ENCODE measurements at places on chromosomes 4 and X.

DNA sequence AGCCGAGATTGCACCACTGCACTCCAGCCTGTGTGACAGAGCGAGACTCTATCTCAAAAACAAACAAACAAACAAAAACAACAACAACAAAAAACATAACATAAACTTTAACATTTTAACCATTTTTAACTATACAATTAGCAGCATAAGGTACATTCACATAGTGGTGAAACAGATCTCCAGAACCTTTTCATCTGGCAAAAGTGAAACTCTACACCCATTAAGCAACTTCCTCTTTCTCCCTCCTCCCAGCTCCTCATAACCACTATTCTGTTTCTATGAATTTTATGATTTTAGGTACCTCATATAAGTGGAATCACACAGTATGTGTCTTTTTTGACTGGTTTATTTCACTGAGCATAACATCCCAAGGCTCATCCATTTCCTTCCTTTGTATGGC lies 103.6 kb downstream of the FAM13A start:
- no peak for DNase-seq
- peak overlapping the region; percentile 55 for H3K4me3 ChIP-seq
- H3K36me3 ChIP-seq = no peaks in the 10 kb centered on the region
- H3K27ac ChIP-seq = peak overlapping the region; percentile 34
- H3K27me3 ChIP-seq = no peaks in the 10 kb centered on the region

GRCh38 chr4:1027915-1028238 lies 16.5 kb downstream of the FGFRL1 start:
- no peaks in the 10 kb centered on the region for H3K27me3 ChIP-seq
- H3K36me3 ChIP-seq = peaks cover 8% of the 10 kb centered on the region
- DNase-seq = no peak
- no peak overlapping the region for H3K4me3 ChIP-seq

DNA sequence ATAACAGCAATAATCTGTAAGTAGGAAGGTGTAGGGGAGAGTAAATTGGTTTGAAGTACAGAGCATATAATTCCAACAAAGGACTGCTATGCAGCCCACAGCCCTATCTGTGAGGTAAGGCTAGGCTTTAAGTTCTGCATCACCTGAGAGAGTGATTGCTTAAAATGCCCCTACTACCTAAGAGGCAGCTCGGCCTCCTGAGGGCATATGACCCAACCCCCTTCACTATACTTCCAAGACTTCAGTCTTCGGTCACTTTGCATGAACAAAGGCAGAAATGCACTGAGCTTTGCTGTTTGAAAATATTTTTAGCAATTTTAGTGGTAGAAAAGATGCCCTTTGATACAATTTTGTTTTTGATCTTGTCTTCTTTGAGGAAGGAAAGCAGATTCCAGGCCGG lies 4.9 kb upstream of the DDX3X start:
- no peak for DNase-seq
- peaks cover 15% of the 10 kb centered on the region for H3K4me1 ChIP-seq
- H3K27me3 ChIP-seq = peaks cover 2% of the 10 kb centered on the region
- H3K27ac ChIP-seq = no peak overlapping the region
- no peak overlapping the region for H3K4me3 ChIP-seq

- peaks cover 29% of the 10 kb centered on the region for H3K36me3 ChIP-seq
- no peak for DNase-seq
- H3K27ac ChIP-seq = no peak overlapping the region
- peaks cover 36% of the 10 kb centered on the region for H3K4me1 ChIP-seq
- H3K27me3 ChIP-seq = no peaks in the 10 kb centered on the region
Measured at GRCh38 chr4:102554992-102555391, 53.8 kb downstream of the NFKB1 start.

GRCh38 chr4:1466034-1466862 lies 60.0 kb upstream of the NKX1-1 start:
- H3K4me3 ChIP-seq = no peak overlapping the region
- no peak overlapping the region for H3K27ac ChIP-seq
- DNase-seq = no peak
- no peaks in the 10 kb centered on the region for H3K4me1 ChIP-seq
- H3K36me3 ChIP-seq = no peaks in the 10 kb centered on the region

DNA sequence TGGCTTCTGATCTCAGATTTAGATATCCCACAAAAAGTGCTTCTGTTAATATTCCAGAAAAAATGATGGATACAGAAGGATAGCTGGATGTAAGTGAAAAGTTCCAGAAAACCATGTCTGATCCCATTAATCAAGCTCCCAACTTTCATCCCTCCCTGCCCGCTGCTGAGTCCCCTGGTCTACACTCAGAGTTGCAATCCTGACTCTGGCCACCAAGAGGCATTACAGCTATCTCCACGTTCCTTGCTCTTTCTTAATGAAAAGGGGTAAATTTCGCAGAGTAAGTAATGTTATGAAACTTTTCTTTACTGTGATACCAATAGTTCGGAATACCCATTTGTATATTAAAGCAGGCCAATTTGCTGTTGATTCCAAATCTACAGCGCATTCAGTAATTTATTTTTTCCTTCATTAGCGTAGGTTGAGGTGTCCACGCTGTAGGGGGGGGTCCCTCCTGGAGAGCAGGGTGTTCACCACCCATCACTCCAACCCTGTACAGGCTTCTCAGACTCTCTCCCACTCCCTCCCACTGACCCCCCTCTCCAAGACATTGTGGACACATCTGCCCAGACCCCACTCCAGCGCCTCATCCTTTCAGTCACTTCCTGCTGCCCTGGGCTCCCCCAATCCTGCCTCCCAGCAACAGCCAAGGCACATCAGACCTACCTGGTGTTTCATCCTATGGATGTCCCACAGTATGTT lies 55.1 kb downstream of the RAB40A start:
- H3K27ac ChIP-seq = peak overlapping the region; percentile 5
- H3K4me1 ChIP-seq = peaks cover 12% of the 10 kb centered on the region
- H3K4me3 ChIP-seq = peak overlapping the region; percentile 93
- H3K27me3 ChIP-seq = peaks cover 2% of the 10 kb centered on the region
- peak; percentile 3 for DNase-seq

GRCh38 chrX:136159611-136160025 lies 12.3 kb downstream of the FHL1 start:
- no peaks in the 10 kb centered on the region for H3K36me3 ChIP-seq
- no peaks in the 10 kb centered on the region for H3K27me3 ChIP-seq
- DNase-seq = no peak
- H3K27ac ChIP-seq = no peak overlapping the region
- H3K4me1 ChIP-seq = peaks cover 16% of the 10 kb centered on the region

- no peak overlapping the region for H3K4me3 ChIP-seq
- DNase-seq = no peak
Measured at GRCh38 chr4:9867751-9868425, 86.5 kb downstream of the DRD5 start.

DNA sequence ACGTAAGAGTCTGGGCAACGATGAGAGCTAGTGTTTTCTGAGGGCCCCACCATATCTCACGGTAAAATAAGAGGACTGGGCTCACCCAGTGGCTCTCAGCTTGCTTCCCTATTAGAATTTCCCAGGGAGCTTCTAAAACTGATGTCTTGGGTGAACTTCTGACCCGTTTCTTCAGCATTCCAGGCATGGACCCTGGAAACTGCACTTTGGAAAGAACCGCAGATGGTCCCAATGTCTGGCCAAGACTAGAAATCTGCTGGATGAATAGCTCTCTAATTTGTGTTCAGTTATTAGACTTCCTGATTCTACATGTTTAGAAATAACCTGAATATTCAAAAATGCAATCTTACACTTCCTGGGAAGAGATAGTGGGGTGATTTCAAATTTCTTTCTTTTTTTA lies 127.8 kb downstream of the ANOS1 start:
- no peaks in the 10 kb centered on the region for H3K27me3 ChIP-seq
- no peaks in the 10 kb centered on the region for H3K4me1 ChIP-seq
- H3K36me3 ChIP-seq = no peaks in the 10 kb centered on the region
- DNase-seq = no peak
- no peak overlapping the region for H3K27ac ChIP-seq

- H3K36me3 ChIP-seq = no peaks in the 10 kb centered on the region
- no peaks in the 10 kb centered on the region for H3K4me1 ChIP-seq
- no peaks in the 10 kb centered on the region for H3K27me3 ChIP-seq
- no peak for DNase-seq
- no peak overlapping the region for H3K4me3 ChIP-seq
Measured at GRCh38 chr4:170497689-170498088, 407.9 kb upstream of the AADAT start.

DNA sequence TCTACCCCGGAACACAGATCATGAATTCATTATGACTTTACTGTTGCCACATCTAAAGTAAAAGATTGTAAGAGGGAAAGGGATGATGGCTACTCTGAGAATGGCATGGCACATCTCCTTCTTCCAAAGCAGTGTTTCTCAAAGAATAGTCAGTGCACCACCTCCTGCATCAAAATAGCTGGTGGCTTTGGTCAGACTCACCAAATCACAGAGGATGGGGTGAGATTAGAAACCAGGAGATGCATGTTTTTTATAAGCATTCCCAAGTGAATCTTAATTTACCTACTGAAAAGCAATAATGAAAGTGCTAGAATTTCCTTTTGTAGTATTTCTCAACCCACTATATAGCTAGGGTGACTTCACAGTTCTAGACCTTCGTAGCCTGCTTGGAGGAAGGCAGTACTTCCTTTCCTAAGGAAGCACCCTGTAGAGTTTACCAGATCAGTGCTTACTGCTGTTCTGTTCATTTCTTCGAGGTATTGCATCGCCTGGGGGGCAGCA lies 340.8 kb upstream of the KLF3 start:
- H3K4me3 ChIP-seq = no peak overlapping the region
- peaks cover 1% of the 10 kb centered on the region for H3K36me3 ChIP-seq
- H3K27ac ChIP-seq = no peak overlapping the region
- DNase-seq = no peak
- peaks cover 14% of the 10 kb centered on the region for H3K27me3 ChIP-seq
- peaks cover 19% of the 10 kb centered on the region for H3K4me1 ChIP-seq

- H3K4me3 ChIP-seq = peak overlapping the region; percentile 83
- H3K27me3 ChIP-seq = peaks cover 47% of the 10 kb centered on the region
- DNase-seq = peak; percentile 34
- H3K27ac ChIP-seq = no peak overlapping the region
- peaks cover 18% of the 10 kb centered on the region for H3K4me1 ChIP-seq
- H3K36me3 ChIP-seq = no peaks in the 10 kb centered on the region
Measured at GRCh38 chr4:47836641-47837093, 1.2 kb downstream of the CORIN start.

DNA sequence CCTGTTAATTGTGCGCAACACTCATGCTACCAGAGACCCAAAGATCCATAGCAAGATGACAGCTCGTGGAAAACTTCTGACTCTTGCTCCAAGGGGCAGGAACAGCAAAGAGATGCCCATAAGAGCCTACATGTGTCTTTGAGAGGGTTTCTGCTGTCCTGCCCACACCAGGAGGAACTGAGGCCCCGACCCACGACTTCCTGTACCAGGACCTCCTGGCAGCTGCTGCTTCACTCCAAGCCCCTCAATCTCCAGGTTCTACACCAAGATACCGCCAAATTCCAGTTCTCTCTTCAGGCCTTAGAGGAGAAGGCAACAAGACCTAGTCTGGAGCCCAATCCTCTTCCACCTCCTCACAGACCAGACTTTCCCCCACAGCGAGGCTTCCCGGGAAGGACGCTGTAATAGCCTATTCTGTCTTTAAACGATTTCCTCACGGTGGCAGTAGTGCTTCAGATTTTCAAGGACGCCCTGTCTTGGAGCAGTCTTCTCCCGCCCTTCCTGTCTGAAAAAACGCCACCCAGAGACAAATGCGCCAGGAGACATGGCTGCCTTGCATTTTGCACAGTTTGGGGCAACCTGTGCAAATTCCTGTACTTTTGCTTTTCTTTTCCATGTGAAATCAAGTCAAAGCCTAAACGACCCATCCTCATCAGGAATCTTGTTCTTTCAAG lies 230.2 kb upstream of the STK26 start:
- no peak overlapping the region for H3K4me3 ChIP-seq
- peaks cover 23% of the 10 kb centered on the region for H3K36me3 ChIP-seq
- no peaks in the 10 kb centered on the region for H3K27me3 ChIP-seq
- no peak overlapping the region for H3K27ac ChIP-seq
- DNase-seq = no peak
